ENCODE measurements at places on chromosomes 3 and 15.

- DNase-seq = no peak
Measured at GRCh38 chr3:182730675-182731042, 62.6 kb upstream of the ATP11B start.

GRCh38 chr3:31680072-31680870, 147.5 kb downstream of the STT3B start:
- DNase-seq = no peak

DNA sequence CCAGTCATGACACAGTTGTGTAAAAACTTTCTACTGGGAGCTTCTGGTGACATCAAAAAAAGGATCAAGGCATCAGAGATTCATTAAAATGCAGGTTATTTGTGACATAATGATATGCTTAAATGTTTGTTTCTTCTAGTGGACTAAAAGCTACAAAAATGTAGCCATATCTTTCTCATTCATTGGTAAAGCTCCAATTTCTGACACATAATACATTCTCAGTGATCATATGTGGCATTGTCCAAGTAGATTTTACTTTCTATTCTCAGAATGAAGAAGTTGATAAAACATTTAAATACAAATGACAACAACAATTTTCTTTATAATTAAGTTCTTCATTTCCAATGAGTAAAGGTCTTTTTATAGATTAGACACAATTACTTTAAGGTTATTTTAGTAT, 71.0 kb upstream of the ARHGEF26 start:
- no peak for DNase-seq

DNA sequence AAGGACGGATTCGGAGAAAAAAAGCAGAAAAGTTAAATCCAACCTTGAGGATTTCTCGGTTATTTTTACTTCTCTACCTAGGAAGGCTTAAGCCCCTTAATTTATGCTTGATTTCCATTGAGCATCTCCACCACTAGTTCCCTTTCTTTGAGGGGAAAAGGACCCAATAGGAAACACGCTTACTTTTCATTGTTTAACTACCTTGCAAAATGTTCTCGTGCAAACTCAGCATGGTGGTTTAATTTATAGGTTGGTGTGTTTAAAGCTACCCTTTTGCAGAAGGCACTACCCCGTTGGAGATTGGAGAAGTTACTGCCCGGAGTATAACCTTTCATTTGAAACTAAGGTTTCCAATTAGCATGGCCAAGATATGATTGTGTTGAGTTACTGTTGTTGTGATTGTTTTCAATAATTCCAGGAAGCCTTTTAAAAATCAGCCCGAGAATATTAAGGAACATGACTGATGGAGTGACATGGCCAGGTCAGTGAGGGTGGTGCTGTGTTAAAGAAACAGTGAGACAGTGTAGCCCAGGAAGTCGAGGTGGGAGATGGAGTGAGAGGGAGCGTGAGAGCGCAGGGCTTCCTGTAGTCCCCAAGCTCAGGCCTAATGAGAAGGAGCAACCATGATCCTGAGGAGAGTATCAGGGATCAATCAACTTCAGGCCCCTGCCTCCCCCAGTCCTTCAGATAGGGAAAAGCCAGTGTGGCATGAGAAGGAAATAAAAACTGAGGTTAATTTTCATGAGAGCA, 76.6 kb downstream of the AQP9 start:
- no peak for DNase-seq

GRCh38 chr3:149352556-149352955, 19.1 kb upstream of the TM4SF18 start:
- no peak for DNase-seq

- DNase-seq = no peak
Measured at GRCh38 chr3:177257006-177257405, 59.7 kb upstream of the TBL1XR1 start.

DNA sequence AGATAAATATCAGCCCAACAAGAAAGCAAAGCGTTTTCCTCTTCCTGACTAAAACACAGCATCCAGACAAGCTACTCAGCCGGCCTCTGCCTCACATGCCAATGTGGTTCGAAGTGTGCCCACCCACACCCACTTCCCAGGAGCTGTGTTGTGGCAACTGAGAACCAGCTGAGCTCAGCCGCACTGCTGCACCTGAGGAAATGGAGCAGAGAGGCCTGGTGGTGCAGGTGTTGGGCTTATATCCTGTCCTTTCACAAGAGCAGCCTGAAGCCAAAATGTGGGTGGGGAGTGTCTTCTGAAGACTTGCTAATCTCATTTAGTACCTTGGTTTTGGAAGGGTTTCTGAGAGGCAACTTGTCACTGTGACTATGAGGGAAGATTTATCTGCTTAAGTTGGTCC, 23.0 kb upstream of the RETNLB start:
- DNase-seq = peak; percentile 2

DNA sequence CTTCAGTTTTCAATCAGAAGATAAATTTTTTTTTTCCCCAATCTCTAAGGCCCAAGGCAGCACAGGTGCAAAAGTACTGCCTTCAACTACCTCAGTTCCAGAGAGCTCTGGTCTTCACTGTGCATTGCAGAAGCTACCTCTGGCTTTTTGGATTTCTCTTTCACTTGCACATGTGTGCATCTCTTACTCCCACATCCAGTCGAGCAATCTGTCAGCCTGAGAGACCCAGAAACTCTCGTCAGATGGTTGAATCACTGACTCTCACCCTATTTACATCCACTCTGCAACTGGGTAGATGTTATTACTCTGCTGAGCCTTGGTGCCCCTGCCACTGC, 813.8 kb downstream of the NR2F2 start:
- DNase-seq = no peak

GRCh38 chr15:52068004-52068615, 44.5 kb downstream of the BCL2L10 start:
- DNase-seq = no peak

GRCh38 chr15:82968066-82968465, 15.5 kb upstream of the HOMER2 start:
- no peak for DNase-seq

- no peak for DNase-seq
Measured at GRCh38 chr3:48409291-48410201, 20.3 kb downstream of the PLXNB1 start.

DNA sequence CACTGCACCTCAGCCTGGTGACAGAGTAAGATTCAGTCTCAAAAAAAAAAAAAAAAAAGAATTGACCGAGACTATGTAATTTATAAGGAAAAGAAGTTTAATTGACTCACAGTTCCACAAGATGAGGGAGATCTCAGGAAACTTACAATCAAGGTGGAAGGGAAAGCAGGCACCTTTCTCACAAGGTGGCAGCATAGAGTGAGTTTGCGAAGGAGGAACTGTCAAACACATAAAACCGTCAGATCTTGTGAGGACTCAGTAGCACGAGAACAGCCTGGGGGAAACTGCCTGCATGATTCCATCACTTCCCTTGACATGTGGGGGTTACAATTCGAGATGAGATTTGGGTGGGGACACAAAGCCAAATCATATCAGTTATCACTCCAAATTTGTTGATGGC, 380.9 kb downstream of the EDEM1 start:
- no peak for DNase-seq

- DNase-seq = no peak
Measured at GRCh38 chr3:184016169-184016570, 1.5 kb downstream of the ABCC5 start.

GRCh38 chr3:23950293-23950692, 5.2 kb downstream of the NR1D2 start:
- DNase-seq = no peak

GRCh38 chr15:68348081-68348480, 70.5 kb downstream of the FEM1B start:
- DNase-seq = no peak

GRCh38 chr15:70258369-70259027, 160.8 kb upstream of the TLE3 start:
- peak; percentile 56 for DNase-seq

GRCh38 chr3:144031938-144032337, 60.3 kb downstream of the DIPK2A start:
- no peak for DNase-seq

DNA sequence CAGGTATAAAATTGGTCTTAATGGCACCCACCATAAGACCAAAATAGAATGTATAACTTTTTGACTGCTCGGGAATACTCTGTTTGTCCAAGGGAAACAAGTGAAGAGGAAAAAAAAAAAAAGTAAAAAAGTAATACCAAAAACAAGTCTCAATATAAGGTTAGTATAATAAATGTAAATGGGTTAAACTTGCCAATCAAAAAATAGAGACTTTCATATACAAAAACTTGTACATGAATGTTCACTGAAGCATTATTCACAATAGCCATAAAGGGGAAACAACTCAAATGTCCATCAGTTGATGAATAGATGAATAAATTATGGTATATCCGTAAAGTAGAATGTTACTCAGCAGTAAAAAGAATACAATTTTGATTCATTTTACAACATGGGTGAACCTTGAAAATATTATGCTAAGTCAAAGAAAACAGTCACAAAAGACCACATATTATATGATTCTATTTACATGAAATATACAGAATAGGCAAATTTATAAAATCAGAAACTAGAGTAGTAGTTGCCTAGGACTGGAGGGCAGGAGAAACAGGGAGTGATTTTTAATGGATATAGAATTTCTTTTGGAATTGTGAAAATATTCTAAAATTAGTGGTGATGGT, 39.6 kb upstream of the FGD5 start:
- no peak for DNase-seq

GRCh38 chr3:13260259-13261103, 159.6 kb downstream of the NUP210 start:
- DNase-seq = no peak

DNA sequence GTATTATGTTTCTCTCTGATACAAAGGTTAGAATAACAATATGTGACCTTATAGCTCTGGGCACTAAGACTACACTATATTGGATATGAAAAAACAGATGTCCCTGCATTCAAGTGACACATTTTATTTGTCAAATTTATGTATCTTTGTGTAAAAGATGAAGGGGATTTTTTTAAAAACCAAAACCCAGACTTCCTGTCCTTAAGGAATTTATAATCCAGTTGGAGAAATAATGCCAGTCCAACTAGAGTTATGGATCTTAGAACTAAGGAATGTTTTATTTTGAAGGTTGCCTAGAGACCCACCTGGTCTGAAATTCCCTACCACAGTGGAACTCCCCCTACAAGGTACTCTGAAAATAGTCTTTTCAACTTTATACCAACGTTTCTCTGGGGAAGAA, 33.3 kb upstream of the PIK3CB start:
- DNase-seq = no peak

GRCh38 chr3:157063926-157064325, 96.0 kb downstream of the CCNL1 start:
- DNase-seq = no peak

GRCh38 chr15:52764731-52765130, 25.4 kb downstream of the ONECUT1 start:
- no peak for DNase-seq

DNA sequence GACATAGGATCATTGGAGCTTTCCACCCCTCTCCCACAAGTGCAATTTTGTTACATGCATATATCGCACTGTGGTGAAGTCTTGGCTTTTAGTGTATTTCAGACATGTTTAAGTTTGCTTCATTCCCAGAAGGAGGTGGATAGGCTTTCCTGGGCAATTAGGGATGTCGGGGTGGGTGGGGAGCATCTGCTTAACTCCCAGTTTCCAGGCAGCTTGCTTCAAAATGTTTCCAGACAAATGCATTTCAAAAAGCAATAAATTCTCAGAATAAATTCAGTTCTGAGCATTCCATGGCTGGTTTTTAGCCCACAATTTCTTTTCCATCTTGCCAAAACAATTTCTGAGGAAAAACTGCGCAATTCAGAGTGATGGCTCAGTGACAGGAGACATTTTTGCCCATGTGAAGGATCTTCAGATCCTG, 227.7 kb upstream of the ZPLD1 start:
- no peak for DNase-seq

DNA sequence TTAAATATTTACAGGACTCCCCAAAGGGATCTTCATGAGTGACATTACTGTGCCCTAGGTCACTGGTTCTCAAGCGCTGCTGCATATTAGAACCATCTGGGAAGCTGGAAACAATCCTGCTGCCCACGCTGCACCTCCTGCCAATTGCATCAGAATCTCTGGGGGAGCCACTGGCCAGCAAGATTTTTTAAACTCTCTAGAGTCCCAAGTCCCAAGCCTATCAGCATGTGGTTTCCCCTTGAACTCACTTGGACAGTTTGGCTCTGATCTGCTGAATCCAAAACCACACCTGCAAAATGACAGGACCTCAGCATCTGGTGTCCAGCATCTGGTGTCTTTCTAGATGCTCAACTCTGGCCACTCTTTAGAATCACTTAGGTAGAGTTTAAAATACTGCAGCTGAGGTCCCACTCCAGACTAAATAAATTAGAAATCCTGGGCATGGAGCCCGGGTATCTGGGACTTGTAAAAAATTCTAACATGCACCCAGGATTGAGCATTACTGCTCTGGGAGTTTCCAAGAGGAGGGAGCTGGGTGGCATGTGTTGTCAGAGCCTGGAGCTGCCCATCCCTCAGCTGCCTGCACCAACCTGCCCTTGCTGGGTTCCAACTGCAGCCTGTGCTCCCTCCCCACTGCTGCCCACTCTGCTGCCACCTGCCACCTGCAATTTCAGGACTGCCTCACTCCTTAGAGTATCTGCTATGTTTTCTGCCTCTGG, 311.3 kb downstream of the SLC9A9 start:
- no peak for DNase-seq

DNA sequence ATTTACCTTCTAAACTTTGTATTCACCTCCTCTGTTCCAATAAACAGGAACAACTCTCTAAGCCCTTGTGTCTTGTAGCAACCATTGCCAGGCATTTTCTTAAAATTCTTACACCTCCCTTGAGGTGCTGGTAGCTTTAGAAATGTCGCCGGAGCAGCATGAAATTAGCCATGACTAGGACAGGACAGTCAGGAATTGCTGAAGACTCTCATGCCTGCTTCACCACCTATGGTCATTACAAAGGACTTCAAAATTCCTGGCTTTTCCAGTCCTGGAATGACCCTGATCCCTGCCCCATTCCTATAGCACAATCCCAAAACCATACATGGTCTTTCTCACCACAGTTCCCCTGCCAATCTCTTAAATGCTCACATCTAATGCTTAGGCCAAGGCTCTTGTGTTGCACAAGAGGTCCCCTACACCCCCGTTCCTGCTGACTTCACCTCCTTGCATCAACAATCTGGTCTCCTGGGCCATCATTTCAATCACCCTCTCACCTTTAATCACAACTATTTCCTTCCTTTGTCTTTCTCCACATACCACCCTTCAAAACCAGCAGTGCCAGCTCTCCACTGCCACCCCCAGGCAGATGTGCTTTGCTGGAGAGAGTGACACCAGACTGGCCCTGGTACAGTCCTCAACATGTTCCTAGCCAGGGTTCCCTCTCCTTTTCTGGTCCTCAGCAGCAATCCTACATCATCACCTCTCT, 113.2 kb upstream of the TJP1 start:
- DNase-seq = no peak

Measured in stimulated activated CD4-positive, alpha-beta T cell treated with anti-CD3 and anti-CD28 coated beads, TNF-alpha, amount 100 ng/mL, for 4 hours (primary cell).